Right cardiac atrium (tissue), 5 donors: ENCODE measurements at places on chromosomes 13 and 19. TPM values are rescaled to one million over a fixed set of nuclear protein-coding genes. Genes with fewer than 3 reads are reported as not detected.

The ADGRE3 gene
- polyA plus RNA-seq = not detected

The PPM1N gene
- polyA plus RNA-seq = 0.91 TPM

GRCh38 chr13:107574517-107575210, 640.7 kb downstream of the LIG4 start:
- no peak for DNase-seq

The PGLYRP1 gene
- polyA plus RNA-seq = not detected

- no peak for DNase-seq
Observed at GRCh38 chr13:22964245-22964966, 216.4 kb upstream of the SGCG start.

The PLA2G4C gene
- 30.1 TPM for polyA plus RNA-seq

GRCh38 chr19:7977723-7978040, 27.8 kb downstream of the ELAVL1 start:
- no peak for DNase-seq

GRCh38 chr19:19461671-19462622, 53.4 kb downstream of the TSSK6 start:
- peak; percentile 79 for DNase-seq

DNA sequence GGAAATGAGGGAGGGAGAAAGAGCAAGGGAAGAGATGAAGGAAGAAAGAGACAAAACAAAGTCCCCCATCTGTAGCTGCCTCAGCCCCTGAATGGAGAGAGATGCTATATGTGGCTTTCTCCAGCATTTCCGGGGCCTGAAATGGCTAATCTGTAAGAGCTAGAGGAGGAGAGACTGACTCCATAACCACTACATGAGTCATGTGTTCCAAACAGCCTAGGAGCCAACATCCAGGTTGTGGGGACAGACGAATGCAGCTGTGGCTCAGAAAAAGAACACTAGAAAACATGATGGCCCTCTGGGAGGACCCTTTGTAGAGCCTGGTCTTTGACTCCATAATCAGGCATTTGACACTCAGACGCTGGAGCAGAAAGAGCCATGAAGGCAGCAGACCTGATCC, 292.0 kb upstream of the ZNF507 start:
- DNase-seq = no peak

The TEX26 gene
- polyA plus RNA-seq = 0.27 TPM

DNA sequence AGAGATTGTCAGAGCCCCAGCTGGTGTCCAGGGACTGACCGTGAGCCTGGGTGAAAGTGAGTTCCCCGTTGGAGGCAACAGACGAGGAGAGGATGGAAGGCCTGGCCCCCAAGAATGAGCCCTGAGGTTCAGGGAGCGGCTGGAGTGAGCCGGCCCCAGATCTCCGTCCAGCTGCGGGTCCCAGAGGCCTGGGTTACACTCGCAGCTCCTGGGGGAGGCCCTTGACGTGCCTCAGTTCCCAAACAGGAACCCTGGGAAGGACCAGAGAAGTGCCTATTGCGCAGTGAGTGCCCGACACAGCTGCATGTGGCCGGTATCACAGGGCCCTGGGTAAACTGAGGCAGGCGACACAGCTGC, 1.1 kb upstream of the ELANE start:
- no peak for DNase-seq

DNA sequence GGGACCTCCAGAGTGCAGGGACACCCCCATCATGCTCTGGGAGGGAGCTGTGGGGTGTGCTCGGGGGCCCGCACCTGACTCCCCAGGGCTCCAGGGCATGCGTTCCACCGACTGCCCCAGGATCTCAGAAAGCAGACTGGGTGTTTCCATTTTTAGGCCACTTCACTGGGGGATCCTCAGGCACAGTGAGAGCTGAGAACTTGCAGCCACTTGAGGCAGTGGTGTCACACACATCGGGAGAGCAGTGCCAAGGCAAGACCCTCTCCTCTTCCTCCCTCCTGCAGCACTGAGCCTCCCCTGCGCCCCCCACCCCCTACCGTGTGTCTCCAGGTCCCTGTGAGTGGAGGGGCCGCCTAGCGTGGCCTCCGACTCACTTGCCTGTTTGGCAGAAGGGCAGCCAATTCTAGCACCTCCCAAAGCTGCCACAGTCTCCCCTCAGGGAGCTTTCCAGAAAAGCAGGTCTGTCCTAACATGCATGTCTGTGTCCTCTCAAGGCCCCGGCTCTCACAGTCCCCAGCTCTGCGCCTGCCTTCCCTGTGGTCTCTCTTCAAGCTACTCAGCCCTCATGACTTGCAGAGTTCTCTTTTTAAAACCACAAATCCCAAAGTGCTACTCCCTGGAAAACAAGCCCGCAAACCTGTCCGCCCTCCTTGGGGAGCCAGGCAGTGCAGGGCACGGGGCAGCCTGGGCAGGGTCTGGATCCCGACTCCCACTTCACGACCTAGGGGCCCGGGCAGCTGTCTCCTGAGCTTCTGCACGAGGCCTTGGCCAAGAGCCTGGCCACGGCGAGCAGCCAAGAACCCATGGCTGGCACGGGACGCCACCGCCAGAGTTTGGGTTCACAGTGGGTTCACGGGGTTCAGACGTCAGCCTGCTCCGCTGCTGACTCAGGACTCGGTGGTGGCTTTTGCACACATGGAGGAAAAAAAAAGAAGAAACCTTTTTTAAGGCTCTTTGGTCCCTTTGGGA, 94.1 kb downstream of the STK24 start:
- peak; percentile 90 for DNase-seq

The DZIP1 gene
- 3.4 TPM for polyA plus RNA-seq

The KLK6 gene
- polyA plus RNA-seq = not detected

GRCh38 chr13:109665781-109666249, 120.6 kb downstream of the IRS2 start:
- DNase-seq = no peak

DNA sequence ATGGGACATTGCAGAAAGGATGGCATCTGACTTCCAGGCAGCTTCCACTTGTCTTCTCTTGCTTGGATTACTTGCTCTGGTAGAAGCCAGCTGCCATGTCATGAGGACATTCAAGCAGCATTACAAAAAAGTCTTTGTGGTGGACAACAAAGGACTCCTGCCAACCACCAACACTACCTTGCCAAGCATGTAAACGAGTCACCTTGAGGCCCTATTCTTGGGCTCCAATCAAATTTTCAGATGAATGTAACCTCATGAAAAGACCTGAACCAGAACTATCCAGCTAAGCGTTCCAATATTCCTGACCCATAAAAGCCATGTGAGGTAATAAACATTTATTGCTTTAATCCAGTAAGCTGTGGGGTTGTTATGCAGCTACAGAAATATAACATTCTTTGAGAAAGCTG, 12.5 kb downstream of the PROSER1 start:
- DNase-seq = no peak

GRCh38 chr13:29568731-29569130, 26.8 kb downstream of the SLC7A1 start:
- DNase-seq = no peak

The HSPBP1 gene
- polyA plus RNA-seq = 48.0 TPM

DNA sequence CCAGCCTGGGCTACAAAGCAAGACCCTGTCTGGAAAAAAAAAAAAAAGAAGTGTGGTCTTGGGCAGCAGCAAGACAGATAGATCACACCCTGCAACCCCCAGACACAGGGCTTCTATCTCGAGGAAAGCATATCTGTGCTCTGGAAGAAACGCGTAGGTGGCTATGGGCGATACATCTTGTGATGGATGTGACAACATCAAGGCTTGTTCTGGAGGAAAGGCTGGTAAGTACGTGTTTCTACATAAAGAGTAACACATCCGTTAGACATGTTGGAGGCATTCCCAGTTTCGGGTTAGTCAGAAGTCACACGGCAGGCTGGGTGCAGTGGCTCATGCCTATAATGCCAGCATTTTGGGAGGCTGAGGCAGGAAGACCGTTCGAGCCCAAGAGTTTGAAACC, 6.6 kb upstream of the DHDH start:
- DNase-seq = no peak

DNA sequence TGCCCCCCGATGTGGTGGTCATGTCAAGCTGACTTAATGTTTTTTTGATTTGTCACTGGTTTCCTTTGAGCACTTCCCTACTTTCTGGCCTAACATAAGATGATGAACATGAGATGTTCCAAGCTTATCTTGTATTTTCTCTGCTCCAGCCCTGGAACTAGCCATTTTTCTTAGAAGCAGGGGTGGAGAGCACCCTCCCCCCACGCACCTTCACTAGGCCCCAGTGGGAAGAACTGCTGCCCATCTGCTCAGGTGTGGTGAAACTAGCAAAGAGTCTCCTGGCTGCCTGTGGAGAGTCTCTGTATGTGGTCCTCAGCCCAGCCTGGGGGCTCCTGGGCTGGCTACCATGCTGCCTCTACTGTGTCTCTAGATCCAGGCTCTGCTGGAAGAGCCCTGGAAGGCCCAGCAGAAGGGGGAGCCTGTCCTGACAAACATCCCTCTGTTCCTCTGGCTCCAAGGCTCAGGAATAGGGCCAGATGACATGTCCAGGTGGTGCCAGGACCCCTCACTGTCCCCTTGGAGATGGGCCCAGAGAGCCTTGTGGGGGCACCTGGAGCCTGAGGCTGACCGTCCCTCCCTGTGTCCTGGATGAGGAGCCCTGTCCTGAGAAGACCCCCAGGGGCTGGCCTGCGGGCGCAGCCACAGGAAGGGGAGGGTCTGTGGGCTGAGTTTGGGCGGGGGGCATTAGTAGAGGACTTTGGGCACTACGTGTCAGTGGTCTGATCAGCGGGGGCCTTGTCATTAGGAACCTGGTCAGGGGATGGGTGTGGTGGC, 4.8 kb upstream of the ZNF14 start:
- DNase-seq = no peak

DNA sequence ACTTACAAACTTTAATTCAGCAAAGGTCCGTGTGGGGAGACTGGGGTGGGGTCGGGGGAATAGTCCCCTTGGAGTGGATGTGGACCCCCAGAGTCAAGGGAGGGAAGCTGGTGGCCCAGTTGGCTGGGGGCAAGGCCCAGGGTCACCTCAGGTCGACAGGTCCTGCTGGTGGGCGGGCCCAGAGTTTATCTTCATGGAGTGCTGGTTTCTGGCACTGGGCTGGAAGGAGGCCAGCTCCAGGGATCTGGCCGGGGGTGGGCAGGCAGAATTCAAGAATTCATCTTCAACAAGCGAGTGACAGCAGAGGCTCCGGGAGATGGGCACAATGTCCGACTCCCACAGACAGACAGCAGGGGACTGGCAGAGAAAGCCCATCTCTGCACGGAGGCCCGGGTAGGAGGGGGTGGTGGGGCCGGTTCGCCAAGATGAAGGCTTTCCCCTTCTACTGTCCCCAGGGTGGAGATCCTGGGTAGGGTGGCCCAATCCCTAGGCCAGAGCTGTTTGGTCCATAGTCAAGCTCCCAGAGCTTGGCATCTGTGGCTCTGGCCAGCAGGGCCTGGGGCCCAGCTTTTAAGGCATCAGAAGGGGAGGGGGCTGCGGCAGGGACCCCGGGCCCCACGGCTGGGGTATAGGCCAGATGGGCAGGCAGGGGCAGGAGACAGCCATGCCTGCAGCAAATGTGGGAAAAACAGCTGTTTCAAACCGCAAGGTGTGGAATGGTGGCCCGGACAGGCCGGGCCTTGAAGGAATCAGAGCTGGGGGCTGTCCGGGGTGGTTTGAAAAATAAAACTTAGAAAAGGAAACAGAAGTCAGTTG, 622 bp upstream of the FDX2 start:
- DNase-seq = no peak

The C2CD4C gene
- 0.79 TPM for polyA plus RNA-seq

- no peak for DNase-seq
Observed at GRCh38 chr19:47106821-47107201, 6.8 kb downstream of the ZC3H4 start.

The NAPSA gene
- 0.72 TPM for polyA plus RNA-seq

- DNase-seq = no peak
Observed at GRCh38 chr13:75372517-75372916, 109.5 kb downstream of the TBC1D4 start.

The PAF1 gene
- polyA plus RNA-seq = 43.5 TPM

GRCh38 chr13:113053801-113054604, 51.6 kb upstream of the F7 start:
- DNase-seq = no peak

DNA sequence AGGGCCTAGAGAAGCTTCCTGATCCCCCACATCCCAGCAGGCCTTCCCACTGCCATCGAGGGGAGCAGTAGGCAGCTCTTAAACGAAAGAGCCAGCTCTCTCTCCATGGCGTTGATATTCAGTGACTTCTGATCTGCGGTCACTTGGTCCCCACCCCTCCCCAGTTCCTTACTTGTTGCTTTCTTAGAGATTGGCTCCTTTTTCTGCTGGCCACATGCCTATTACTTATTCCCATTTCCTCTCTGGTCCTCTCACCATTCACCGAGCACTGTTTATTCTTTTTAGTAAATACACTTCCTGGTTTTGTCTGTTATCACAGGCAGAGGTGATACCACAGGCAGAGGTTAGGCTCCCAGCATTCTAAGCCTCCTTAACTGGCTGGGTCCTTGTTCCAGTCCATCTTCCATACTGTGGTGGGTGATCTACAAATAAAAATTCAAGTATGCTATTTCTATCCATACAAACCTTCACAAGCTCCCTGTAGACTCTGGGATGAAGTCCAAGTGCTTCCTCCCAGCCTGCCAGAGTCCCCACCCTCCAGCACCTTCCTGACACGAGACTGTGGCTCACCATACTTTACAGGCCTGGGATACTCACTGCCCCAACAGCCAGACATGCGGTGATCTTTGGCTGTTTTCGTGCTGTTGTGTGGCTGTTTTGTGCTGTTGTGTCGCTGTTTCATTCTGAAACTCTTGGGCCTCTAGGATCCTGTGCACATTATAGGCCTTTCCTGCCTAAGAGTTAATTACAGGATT, 315.9 kb downstream of the ATP8A2 start:
- DNase-seq = no peak

- DNase-seq = no peak
Observed at GRCh38 chr19:47725759-47726401, 12.7 kb downstream of the EHD2 start.

- no peak for DNase-seq
Observed at GRCh38 chr19:570937-571565, 1.3 kb upstream of the BSG start.

DNA sequence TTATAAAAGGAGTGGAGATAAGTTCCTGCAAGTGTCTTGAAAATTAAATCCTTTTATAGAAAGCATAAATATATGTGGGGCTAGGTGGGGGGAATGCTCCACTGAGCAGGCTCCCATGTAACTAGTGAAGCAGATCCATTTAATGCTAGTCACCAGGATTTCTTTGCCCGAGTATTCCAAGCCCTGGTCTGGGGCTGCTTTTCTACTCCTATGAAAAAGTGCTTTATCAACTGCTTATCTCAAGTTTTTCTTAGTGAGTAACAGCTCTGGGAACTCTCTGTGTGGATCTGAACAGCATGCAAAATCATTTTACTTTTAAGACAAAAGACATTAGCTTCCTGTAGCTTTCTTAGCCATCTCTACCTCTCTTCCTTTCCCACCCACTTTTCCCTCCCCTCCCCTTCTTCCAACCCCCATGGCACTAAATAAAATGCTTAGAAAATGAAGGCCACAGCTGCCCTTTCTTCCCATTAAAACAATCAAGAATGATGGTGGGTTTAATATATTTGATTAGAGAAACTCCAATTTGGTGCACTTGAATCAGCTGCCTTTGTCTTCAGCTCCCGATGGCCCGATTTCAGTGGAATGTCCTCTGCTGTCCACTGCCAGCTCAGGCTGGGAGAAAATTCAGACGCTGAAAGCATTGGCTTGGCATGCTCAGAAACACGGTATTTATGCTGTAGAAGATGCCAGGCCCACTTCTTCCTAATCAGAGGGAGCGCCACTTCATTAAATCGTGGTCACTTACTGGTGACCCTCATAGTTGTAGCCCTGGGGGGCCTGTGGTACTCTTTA, 475.1 kb downstream of the FOXO1 start:
- DNase-seq = no peak

The CCDC61 gene
- 7.9 TPM for polyA plus RNA-seq

The SLC10A2 gene
- polyA plus RNA-seq = not detected

GRCh38 chr19:51354742-51355148, 11.4 kb downstream of the ETFB start:
- no peak for DNase-seq

The TLE6 gene
- 2.1 TPM for polyA plus RNA-seq

The OR7A5 gene
- 0.02 TPM for polyA plus RNA-seq

The XAB2 gene
- 19.0 TPM for polyA plus RNA-seq
